ENCODE measurements at places on chromosomes 3 and 15. TPM values are rescaled to one million over a fixed set of nuclear protein-coding genes. Genes with fewer than 3 reads are reported as not detected.

GRCh38 chr15:31606931-31607497, 280.4 kb downstream of the KLF13 start:
- no peak for DNase-seq

DNA sequence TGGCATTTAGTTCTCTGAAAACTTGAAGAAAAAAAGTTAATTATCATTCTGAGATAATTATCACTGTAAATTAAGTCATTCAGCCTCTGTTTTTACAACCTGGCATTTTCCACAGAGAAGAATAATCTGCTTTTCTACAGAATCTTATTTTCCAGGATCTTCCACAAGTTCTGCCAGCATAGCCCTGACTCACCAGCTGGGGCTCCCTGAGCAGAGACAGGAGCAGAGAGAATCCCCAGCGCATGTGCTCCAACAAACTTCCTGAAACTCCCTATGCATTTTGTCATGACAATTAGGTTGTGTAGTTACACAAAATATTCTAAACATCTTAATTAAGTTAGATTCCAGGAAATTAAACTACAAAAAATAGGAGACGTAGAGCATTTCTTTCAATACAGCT, 32.1 kb upstream of the TMEM207 start:
- DNase-seq: no peak

DNA sequence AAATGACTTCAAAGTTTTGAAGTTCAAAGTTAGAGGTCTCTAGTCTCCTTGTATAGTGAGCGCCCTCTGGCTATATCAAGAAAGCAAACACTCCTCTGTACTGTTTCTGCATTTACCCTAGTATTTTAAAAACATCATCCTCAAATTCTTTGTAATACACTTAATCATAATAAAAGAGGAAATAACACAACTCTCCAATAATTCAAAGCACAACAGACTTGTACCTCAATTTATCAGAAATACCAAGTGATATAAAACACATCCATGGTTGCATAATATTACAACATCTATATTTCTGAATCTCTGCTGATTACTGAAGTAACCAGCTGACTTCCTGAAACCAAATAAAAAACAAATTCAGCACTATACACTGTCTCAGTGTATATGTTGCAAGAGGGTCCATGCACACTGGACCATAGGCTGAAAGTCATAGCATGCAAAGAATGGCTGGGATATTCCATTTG, 12.5 kb downstream of the PLOD2 start:
- DNase-seq: no peak

BCL2A1 gene
- total RNA-seq: 55.8 TPM

GRCh38 chr3:2468816-2469215, 370.1 kb downstream of the CNTN4 start:
- DNase-seq: no peak

DNA sequence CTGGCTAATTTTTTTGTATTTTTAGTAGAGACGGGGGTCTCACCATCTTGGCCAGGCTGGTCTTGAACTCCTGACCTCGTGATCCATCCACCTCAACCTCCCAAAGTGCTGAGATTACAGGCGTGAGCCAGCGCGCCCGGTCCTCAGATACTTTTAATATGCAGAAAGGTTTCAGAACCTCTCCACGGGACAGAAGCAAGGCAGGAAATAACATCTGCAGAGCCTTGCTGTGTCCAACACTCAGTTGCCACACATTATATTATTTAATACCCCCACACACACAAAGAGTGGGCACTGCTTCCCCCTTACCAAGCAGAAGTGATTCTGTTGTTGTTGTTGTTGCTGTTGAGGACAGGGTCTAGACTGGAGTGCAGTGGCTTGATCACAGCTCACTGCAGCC, 28.0 kb downstream of the OSBPL10 start:
- no peak for DNase-seq

DNA sequence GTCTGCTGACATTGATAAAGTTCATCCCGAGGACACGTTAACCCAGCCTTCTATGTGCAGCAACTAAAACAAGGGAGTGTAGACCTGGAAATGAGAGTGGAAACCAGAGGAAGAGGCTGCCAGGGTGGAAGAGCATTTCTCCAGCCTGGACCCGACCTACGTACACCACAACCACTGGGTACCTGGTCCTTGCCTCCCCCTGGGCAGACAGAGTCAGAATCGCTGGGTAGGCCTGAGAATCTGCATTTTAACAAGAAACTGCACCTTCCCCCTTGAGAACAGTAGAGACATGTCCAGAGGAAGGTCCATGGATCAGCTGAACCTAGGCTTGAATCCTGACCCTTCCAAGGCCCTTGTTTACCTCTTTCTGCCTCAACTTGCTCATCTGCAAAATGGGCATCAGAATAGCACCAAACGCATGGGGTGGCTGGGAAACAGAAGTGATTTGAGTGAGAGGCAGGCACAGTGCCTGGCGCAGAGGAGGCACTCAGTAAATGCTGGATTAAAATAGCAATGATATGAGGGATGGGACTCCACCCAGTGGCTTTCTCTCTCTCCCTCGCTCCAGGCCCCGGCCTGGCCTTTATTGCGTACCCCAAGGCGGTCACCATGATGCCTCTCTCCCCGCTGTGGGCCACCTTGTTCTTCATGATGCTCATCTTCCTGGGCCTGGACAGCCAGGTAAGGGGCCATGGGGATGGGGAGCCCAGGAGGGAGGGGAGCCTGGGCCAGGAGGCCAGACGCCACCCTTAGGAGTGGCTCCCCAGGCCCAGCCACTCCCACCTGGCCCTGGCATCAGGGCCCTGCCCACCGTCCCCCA, 66.9 kb upstream of the SLC6A1 start:
- no peak for DNase-seq

DNA sequence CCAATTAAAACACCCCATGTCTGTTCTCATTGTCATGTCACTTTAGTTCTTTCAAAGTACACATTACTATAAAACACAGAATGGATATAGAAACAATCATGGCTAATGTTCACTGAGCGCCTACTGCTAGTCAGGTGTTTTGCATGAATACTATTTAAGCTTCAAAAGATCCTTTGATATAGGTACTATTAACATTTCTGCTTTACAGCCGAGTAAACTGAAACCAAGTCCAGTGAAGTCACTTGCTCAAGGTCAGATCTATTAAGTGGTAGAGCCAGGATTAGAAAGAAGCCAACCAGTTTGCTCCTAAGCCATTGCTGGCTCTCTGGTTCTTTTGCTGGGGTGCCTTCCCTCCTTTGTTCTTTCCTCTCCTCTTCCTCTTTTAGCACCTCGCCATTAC, 32.4 kb upstream of the NMNAT3 start:
- no peak for DNase-seq

GOLGA8Q gene
- total RNA-seq: not detected

- DNase-seq: no peak
These were observed 9.0 kb downstream of the FBN1 start for GRCh38 chr15:48636511-48636910.

DNA sequence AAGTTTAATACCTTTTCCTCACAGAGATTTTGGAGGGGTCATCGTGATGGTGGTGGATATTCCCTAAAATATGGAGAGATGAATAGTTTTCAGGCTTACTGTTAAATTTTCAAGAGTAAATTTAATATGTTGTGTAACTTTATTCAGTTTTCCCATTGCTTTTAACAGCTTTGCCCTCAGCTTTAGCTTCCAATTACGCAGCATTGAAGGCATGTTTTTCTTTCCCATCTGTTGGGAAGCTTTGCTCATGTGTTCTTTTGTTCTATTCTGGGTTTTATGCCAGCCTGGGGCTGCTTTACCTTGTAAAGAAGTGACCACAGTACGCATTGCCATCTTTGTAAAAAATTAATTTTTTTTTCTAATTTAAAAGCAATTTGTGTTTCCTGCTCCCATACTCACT, 151.5 kb downstream of the B3GALNT1 start:
- no peak for DNase-seq

DNA sequence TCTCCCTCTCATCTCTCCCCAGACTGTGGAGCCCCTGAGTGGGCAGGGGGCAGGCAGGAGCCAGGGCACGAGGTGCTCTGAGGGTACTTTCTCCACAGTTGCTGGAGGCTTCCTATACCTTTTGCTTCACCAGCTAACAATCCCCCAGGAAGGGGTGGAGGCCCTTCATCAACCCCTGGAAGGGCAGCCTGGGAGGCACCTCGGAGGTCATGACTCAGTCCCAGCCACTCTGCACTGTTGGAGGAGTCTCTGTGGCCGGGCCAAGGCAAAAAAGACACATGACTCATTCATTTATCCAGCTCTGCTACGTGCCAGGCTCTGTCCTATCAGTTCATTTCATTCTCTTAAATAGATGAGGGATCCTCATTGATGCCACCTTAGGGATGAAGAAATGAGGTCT, 15.6 kb upstream of the KY start:
- no peak for DNase-seq

DNA sequence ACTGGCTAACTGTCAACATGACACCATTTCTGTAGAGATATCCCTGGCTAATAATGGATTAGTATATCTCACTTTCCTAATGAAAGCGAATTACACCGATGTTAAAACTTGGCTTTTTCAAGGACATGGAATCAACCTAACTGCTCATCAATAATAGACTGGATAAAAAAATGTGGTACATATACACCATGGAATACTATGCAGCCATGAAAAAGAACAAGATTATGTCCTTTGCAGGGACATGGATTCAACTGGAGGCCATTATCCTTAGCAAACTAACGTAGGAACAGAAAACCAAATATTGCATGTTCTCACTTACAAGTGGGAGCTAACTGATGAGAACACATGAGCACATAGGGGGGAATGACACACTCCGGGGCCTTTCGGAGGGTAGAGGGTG, 62.6 kb downstream of the ZIC1 start:
- DNase-seq: no peak

DNAH12 gene
- total RNA-seq: 0.13 TPM

- DNase-seq: no peak
These were observed 104.7 kb upstream of the SETMAR start for GRCh38 chr3:4198491-4198890.

Data from CD8-positive, alpha-beta memory T cell (primary cell).